ENCODE measurements at places on chromosomes 7 and 10.

GRCh38 chr10:91206427-91206826, 14.0 kb upstream of the PCGF5 start:
- no peak for DNase-seq

DNA sequence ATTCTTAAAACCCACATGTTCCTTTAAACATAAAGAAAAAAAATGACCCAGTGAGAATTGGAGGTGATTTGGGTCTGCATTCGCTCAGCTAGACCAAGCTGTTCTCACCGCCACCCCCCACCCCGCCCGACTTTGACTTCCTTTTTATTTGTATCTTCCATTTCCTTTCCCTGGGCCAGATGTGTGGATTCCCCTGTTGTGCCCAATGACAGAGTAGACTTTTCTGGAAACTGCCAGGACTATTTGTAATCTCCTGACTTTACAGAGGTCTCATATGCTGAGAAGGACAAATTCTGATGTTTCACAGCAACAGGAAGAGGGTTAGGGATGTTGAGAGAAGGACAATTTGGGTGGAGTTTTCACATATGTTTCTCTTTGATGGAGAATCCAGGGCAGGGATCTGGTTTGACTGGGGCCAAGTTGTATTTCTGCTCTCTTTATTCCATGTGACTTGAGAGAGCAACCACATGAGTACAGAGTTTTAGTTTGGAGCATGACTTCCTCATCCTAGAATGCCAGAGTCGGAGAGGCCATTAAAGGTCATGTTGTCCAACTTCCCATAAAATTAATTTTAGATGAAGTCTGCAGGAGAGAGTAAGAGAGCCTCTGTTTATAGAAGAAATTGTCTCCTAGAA, 1023.2 kb downstream of the LRMDA start:
- no peak for DNase-seq

DNA sequence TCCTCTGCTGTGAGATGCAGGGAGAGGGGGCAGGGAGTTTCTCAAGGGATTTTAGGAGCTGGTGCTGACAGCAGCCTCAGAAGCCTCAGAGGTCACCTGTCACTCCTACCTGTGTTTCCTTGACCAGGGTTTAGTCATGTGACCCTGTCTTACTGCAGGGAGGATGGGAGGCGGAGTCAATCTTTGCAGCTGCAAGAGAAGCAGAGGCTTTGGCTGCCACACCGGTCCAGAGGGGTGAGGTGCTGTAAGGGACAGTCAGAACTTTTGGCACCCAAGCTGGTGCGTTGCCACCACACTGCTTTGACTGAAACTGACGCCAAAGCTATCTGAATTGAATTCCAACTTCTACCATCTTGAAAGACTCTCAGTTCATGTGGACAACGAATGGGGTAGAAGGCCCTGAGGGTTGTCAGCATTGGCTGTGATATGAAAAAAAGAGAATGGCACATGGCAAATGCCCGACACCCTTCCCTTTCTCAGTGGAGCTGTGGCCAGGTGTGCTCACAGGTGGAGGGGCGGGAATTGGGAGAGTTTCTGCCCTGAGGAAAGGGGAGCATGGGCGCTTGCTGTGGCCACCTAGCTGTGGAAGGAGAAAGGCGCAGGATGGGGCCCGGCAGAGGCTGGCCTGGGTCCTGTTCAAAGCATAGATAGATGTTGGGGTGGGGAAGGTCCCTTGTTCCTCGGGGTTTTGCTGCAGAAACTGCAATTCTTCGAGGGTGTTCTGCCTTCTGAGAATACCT, 69.3 kb downstream of the ARHGAP22 start:
- DNase-seq: no peak

GRCh38 chr10:32795598-32796183, 162.3 kb downstream of the ITGB1 start:
- no peak for DNase-seq

GRCh38 chr10:7251696-7252465, 159.0 kb downstream of the SFMBT2 start:
- DNase-seq: no peak

Data from stimulated activated effector memory CD8-positive, alpha-beta T cell treated with anti-CD3 and anti-CD28 coated beads, Interleukin-12 subunit alpha, Interleukin-12 subunit beta, amount 100 ng/mL, for 72 hours (primary cell).